ENCODE measurements at places on chromosomes 2 and 18.

DNA sequence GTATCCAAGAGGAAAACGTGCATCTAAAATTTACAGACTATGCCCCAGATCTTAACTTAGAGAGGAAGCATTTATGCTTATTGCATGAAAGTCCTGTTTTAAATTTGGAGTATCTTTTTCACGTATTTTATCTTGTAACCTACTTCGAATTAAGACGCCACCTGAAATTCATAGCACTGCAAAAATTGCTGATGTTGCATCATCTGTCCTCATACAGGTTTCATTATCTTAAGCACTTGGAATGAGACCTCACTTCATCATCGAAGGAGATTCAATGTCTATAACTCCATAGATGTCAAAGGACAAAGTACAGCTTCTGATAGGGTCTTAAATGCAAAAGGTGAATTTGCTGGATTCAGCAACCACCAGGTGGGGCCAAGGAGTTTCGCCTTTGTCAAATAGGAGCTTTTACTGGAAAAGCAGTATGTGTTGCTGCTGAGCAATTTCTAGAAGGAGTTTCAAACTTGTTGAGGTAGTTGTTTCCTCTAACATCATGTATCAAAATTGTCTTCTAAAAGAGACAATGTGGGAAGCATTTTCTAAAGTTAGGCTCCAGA is 106.4 kb upstream of the CCDC85A start:
- DNase-seq, result peak; percentile 5

GRCh38 chr2:183718246-183718645 is 594.0 kb downstream of the NUP35 start:
- no peak for DNase-seq

DNA sequence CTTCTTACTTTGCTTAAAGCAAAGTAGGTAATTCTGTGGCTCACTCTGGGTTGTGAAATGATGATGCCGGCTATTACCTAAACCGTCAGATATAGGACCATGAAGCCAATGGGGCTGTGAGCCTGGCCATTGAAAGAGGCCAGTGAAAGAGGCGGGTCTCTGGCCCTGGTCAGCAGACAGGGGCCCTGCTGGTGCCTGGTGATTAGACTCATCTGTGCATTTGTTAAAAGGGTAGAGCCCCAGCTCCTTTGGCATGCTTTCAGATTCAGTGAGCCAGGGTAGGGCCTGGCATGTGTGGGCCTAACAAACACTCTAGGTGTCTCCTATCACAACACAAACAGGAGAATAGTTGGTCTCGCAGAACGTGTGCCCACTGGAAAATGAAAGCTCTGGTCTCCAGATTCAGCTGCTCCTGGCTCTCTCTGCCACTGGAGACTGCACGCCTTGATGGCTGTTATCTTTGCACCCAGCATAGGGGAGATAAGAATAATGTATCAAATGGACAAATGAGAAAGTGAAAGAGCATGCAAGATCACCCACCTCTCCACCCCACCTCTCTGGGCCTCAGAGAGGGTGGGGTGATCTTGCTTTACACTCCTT is 6.9 kb downstream of the LRRC30 start:
- DNase-seq, result no peak

DNA sequence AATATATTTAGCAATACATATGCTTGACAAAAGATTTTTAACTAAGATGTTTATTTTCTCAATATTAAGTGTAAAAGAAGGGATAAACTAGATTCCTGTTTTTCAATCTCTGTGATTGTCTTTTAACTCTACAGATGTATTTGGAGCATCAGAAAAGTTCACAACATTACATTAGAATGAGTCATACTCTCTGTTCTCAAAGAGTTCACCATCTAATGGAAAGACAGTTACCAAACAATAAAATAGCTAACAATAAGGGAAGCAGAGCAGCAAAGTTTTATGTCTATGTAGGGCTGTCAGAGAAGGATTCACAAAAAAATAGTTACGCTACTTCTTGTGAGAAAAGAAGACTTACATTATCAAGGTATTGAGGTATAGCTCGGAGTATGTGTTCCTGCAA is 109.2 kb upstream of the MAP2 start:
- DNase-seq, result no peak

DNA sequence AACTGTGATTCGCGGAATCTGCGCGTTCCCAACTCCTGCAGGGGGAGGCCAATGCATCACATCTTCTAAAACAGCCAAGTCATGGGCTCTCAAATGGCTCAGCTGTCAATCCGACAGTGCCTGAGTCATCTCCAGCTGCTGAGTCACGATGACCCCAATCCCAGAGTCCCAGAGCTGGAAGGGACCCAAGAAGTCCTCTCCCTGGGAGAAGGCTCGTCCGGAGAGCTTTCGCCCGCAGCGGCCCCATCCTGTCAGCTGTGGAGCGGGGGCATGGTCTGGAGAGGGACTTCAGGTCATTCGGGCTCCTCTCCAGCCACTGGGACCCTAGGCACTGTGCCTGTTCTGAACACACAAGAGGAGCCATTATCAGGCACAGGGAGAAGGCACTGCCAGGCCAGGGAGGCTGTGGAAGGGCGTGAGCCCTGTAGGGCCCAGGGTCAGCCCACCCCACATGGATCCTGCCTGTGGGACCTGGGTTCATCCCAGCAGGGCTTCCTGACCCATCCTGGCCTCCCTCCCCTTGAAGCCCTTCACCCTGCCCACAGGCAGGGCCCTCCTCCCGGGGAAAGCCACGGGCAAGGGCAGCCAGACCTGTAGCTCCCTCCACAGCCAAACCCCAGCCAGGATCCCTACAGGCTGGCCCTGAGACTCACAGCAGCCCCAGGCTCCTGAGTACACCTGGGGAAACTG is 47.6 kb upstream of the GPC1 start:
- DNase-seq, result no peak

DNA sequence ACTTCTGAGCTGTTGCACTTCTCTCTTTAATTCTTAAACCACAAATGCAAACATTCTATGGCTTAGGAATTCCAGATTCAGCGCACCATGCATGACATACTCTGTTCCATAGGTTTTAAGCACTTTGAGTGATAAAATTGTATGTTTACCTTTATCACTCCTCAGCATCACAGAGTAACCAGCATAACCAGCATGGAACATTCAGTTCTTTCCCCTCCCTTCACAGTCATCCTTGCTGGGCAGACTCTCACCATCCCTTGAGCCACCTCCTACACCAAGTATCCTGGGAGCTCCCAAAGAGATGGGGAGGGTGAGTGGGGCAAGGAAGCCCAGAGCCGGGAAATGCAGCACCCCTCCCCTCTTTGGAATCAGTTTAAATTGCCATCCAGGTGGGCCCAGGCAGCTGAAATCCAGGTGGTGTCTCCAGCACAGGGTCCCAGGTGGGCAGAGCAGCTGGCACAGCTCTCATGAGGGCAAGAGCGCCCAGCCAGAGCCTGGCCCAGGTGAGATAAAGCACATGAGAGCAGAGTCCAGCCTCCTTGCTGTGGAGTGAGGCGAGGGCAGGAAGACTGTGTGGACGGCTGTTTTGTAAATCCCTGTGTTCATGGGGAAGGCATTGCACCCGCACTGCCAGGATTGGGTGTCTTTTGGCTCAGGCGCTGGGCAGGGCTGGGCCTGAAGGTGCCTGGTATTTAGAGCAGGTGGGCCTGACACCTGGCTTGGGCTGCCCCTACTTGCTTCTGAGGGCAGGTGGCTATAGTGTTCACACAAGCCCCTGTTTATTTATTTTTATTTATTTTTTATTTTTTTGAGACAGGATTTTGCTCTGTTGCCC is 36.8 kb downstream of the LAMA3 start:
- DNase-seq, result no peak

DNA sequence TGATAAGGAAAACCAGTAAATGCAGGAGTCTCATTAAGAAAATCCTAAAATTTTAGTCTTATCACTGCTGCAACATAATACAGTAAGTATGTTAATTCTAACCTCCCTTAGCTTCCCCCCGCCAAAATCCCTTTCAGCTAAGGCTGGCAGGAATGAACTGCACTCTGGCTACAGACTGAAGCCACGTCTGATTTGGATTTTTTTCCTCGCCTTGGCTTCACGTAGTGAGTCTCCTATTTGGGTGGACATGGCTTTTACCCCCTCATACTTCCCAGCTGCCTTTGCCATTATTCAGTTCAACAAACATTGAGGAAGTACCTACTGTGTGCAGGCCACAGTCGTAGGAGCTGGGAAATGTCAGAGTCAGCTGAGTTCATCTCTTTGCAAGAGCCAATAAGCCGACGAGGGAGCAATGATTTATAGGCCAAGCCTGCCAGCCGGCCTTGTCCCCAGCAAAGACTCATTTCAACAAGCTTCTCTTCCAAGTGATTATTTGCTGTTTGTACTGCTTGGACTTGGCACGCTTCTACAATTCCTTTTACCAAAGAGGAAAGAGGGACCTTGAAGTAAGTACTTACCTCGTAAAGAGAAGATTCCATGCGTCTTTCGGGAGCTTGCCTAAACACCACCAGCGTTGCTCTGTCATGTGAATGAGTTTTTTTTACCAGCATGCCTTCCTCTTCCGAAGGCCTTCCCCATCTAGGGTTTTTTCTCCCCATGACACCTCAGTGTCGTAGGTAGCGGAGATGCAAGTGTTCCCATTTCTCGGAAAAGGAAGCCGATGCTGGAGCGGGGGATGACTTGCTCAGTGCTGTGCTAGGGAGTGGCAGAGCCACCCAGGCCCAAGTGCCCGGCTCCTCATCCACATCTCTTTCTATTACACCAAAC is 138.6 kb downstream of the KLHL29 start:
- no peak for DNase-seq

DNA sequence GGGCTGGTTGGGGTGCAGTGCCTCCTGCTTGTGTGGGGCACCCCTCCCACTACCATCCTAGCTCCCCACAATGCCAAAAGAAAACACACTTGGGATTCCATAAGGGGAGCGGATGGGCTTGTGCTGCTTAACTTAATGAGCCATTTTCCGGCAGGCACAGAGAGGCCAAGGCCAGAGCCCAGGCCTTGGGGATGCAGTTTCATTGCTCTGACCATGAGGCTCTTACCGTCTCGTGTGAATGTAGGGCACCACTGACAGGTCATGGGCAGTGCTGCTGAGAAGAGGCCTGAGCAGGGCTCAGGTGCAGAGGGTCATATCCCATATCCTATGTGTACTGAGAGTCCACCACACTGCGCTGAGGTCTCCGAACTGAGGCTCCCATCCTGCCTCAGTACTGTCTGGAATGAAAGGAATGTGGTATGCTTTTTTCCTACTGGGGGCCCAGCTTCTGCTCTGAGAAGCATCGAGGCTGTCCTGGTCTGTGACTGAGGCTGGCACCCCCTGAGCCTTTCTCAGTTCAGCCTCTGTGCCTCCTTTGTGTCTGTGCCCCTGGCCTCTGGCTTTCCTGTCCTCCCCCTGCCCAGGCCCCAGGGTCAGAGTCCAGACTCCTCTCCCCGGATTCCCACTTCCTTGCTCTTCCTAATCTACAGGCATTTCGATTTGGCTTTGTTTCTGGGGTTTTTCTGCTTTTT is 45.2 kb upstream of the MAPRE3 start:
- no peak for DNase-seq

DNA sequence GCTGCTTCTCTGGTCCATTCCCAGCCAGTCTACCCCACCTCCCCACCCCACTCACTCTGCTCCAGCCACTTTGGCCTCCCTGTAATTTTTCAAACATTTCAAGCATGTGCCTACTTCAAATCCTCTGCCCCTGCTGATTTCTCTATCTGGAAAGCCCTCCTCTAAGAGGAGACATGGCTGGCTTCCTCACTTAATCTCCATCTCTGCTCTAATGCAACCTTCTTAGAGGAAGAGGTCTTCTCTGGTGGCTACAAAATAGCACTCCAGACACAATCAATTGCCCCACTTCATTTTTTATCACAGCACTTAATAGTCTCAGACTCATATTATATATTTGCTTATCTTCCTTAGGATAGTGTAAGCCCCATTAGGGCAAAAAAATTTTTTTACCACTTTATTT is 161.1 kb upstream of the SLC39A10 start:
- DNase-seq, result no peak

DNA sequence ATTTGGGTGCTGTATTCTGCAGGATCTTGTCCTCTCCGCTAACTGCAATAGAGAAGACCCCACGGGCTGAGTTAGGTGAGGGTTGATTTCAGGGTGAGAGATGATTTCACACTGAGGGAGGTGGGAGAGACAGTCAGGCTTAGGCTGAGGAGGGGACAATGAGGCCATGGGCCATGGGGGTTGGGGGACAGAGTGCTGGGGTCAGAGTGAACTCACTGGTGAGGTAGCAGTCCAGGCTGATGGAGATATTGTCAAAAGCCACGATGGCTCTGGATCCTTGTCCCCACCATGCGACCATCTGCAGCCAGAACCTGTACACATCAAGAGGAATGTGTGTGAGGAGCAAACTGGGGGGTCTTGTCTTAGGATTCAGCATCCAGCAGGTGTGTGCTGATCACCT is 160.0 kb downstream of the CLIP4 start:
- DNase-seq, result no peak

- no peak for DNase-seq
These were observed 35.1 kb downstream of the MAPRE2 start for GRCh38 chr18:35076135-35076924.

DNA sequence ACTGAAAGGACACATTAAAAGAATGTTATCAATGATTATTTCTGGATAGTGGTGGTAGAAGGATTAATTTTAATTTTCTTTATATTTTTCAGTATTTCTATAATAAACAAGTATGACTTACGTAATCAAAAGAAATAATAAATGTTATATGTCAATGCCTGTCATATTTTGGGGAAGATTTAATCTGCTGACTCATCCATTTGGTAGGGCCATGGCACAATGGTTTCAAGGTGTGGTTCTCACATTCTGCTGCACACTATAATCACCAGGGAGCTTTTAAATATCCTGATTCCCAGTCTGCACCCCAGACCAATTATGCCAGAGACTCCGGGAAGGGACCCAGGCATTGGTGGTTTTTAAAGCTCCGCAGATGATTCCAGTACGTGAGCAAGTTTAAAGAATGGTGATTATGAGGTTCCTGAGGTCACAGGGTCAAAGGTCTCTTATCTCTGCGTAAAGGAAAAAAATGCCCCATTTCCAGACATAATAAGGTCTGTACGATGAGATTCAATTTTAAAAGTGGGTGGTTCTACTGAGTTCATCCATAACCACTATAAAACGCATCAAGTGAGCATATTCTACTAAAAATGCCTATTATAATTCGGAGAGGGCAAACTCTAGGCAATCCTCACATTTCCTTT is 27.2 kb downstream of the WIPF1 start:
- DNase-seq, result no peak

GRCh38 chr2:187435756-187436155 is 12.3 kb downstream of the CALCRL start:
- no peak for DNase-seq

GRCh38 chr2:118852605-118853128 is 5.2 kb upstream of the EN1 start:
- DNase-seq, result no peak

DNA sequence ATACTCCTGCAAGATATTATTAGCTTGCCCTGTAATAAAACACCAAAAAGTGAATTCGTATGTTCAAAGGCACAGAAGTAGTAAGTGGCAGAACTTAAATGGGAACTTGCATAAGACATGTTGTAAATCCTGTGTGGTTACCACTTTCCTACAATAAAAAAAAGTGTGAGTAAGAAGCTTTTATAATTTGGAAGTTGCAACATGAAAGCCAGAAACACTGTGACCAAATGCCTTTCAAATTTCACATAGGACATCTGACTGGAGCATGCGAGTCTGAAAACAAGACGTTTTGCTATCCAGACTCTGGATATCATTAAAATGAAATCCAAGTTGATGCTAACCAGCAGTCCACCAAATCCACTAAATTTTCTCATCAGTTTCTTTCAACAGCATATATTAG is 886.2 kb upstream of the NRXN1 start:
- no peak for DNase-seq

- DNase-seq, result no peak
These were observed 6.1 kb upstream of the ST6GAL2 start for GRCh38 chr2:106892048-106892447.

- DNase-seq, result peak; percentile 5
These were observed 402.5 kb downstream of the STK39 start for GRCh38 chr2:167844714-167845530.

All from stimulated activated naive CD8-positive, alpha-beta T cell treated with anti-CD3 and anti-CD28 coated beads, Interleukin-15, Interleukin-2, amounts not matched to agents 100 U/mL and 50 U/mL, for 24 hours (primary cell).